CD4-positive, alpha-beta T cell treated with Interleukin-6 at 100 ng/mL for 8 hours (primary cell): ENCODE measurements at places on chromosomes 4 and X.
A peak's percentile ranks its signal among the peaks of the same experiment; 100 is the strongest.

GRCh38 chrX:633985-634958, 3.7 kb downstream of the SHOX start:
- no peak for DNase-seq

- no peak for DNase-seq
These were observed 120.5 kb downstream of the ENPP6 start for GRCh38 chr4:184097241-184097605.

- DNase-seq, result no peak
These were observed 641.1 kb downstream of the MID1IP1 start for GRCh38 chrX:39442332-39442731.

DNA sequence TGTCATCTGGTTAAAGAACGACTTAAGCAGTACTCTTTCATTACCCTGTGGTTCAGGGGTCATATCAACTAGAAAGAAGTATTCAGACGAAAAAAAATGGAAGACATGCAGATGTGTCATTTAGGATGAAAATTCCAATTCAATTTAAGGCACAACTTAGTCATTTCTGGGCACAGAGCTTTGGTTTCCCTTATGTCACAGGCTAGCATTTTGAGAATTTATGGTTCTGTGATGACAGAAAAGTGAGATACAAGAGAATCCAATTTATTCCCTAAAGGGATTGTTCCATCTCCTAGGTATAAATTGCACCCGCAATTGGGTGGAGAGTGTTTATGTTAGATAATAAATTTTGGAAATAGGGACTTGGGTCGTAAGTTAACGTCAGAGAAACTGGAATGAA, 306.6 kb downstream of the STK32B start:
- no peak for DNase-seq

GRCh38 chr4:152454398-152455011, 81.4 kb downstream of the FBXW7 start:
- DNase-seq, result no peak

- DNase-seq, result peak; percentile 5
These were observed 33.2 kb upstream of the SLC9A7 start for GRCh38 chrX:46791927-46792809.

DNA sequence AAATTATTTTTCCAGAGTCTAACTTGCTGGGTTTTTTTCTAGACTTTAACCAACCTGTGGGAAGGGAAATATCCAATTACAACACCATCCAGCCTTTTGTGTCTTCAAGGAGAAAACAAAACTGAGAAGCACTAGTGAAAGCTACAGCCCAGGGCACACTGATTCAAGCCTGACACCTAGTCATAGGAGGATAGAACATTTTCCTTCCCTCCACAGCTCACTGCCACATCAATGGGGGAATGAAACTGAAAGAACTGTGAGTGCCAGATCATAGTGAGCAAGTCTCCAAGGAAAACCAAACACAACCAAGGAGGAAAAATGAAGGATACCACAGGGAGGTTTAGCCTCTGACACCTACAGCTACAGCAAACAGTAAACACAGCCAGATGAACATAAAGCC, 43.3 kb upstream of the MAGEA8 start:
- DNase-seq, result no peak

DNA sequence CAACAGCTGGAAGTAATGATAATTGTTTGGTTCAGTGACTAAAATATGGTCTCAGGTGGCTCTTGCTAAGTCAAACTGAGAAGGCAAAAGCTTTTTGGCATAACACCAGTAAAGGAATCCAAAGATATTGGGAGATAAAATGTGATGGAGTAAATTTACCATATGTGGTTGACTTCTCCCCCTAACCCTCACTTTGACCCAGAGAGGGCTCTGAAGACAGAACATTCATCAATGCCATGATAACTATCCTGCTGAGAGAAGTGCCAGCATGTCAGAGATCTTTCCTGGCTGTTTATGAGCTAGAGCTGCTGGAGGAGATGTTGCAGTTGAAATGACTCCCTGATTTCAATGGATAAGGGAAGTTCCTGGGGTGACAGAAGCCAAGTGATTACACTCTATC, 213.4 kb downstream of the SPCS3 start:
- DNase-seq, result no peak

DNA sequence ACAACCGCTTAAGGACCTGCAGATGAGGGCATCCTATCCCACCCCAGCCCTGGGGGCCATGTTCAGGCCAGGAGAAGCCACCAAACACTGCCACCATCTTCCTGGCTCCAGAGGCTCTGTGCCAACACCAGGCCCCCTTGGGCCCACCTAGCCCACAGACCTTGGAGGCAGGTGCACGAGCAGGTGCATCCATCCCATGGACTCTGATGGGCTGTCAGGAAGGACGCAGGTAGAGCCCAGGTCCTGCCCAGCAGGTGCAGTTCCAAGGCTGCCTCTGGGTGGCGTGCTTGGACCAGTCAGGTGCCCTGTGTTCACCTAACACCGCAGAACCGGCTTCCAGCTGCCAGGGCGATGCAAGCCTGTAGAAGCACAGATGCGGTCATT, 22.8 kb upstream of the PDE6B start:
- no peak for DNase-seq

- no peak for DNase-seq
These were observed 95.1 kb downstream of the TSPAN7 start for GRCh38 chrX:38656350-38656915.

DNA sequence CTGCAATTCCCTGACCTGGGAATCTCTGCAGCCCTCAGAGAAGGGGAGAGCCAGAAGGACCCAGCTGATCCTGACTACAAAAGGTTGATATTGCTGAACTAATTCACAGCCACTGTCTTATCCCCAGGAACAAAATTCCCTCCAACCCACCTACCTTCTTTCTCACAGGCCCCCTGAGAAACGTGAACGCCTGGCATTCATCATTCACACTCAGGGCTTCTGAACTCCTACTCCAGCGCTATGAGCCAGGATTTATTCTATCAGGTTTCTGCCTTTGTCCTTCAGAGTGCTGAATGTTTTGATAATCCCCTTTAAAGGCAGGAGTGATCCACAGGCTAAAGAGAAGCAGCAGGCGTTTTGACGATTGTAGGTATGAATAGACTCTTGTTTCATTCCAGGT, 76.5 kb downstream of the KCNIP4 start:
- no peak for DNase-seq

- DNase-seq, result no peak
These were observed 975.2 kb downstream of the FSTL5 start for GRCh38 chr4:161188578-161188977.

DNA sequence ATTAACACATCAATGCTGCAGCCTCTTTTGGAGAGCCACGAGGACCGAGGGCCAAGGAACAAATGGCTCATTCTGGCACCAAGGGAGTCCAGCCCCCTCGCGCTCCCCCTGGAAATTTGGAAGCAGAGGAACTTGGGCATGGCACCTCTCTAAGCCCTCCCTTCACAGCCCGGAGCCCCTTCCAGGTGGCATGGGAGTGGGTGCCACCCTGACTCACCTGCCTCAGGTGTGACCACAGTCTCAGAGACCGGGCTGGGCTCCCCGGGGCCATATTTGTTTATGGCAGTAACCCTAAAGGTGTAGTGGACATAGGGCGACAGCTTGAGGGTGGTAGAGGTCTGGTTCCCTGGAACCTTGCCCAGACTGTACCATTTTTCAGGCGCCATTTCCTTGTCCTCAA, 18.8 kb downstream of the L1CAM start:
- DNase-seq, result no peak

- no peak for DNase-seq
These were observed at the start of gene GASK1B for GRCh38 chr4:158172261-158173258. TSS of gene GASK1B (minus strand) at chr4:158173025. CDS start at chr4:158171375, 1,650 bp downstream.

DNA sequence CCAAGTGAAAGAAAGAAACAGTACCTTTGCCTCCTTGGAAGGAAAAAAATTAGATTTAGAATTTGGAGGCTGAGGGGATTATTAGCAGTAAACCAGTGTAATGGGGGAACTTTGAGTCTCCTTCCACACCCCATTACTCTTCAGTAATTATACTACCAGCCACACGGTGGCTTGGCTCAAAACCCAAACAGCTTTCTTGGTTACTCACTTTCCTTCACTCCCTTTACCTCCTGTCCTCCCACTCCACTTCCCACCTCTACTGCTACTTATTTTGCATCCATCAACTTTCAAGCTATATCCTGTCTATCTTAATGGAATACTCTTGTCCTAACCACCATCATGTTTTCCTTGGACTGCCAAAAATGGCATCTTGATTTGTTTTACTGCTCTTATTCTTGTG, 310.6 kb upstream of the AADAT start:
- no peak for DNase-seq

GRCh38 chrX:8179656-8180055, 8.6 kb upstream of the VCX2 start:
- DNase-seq, result no peak

- peak; percentile 80 for DNase-seq
These were observed 55.5 kb downstream of the LEF1 start for GRCh38 chr4:108113229-108113628.

GRCh38 chr4:34202154-34202553, 2042.2 kb downstream of the ARAP2 start:
- no peak for DNase-seq

DNA sequence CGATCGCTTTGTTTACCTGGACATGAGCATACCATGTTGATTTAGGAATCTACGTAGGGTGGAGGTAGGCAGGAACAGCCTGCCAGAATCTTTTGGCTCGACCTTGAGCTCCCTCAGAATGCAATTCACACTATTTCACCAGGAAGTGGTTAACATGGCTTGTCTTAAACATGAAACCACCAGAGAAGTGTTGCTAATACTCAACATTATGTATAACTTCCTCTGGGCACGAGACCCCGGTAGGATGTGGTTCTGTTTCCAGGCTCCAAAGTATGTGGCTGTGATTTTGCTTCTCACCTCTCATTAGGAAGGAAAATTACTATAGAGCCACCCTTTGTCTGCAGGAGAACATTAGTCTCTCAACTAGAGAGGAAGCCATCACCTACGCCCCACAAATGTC, 59.0 kb upstream of the VCX3B start:
- DNase-seq, result no peak

DNA sequence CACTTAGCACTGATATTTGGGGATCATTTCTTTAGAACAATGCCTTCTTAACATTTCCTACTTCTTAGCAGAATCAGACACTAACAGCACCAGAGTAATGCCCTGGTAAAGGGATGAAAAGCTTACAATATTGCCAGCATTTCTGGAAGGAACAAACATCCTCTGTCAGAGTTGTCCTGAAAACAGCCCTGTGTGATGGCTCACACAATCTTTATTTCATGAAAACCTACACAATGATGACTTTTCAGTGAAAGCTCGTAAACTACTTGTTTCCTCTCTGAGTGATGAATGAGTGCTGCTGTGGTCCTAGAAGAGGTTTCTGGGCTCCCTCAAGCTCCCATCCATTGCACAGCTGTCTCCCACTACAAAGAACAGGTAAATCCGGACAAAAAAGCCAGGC, 52.8 kb downstream of the GPC4 start:
- DNase-seq, result no peak

- DNase-seq, result no peak
These were observed 548.7 kb upstream of the DIPK2B start for GRCh38 chrX:45749375-45749774.

- no peak for DNase-seq
These were observed 322.2 kb downstream of the GPAT3 start for GRCh38 chr4:83858131-83858530.

- no peak for DNase-seq
These were observed 186.2 kb downstream of the RCHY1 start for GRCh38 chr4:75327804-75328512.

DNA sequence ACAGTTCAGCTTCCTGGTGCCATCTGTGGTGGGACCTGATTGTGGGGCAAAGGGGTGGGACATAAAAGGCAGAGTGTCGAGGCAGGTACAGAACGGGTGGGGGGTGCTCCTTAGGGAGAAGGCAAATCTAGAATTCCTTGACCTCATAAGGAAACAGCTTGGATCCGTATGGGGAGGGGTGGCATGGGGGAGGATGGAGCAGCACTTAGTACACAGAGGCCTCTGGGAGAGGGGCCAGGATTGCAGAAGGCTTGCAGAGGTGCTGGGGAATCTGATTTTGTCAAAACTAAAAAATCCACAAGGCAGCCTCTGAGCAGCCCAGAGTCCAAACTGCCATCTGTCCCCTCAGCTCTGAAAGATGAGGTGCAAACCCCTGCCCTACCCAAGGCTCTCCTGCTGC, 2.3 kb upstream of the EMD start:
- no peak for DNase-seq

DNA sequence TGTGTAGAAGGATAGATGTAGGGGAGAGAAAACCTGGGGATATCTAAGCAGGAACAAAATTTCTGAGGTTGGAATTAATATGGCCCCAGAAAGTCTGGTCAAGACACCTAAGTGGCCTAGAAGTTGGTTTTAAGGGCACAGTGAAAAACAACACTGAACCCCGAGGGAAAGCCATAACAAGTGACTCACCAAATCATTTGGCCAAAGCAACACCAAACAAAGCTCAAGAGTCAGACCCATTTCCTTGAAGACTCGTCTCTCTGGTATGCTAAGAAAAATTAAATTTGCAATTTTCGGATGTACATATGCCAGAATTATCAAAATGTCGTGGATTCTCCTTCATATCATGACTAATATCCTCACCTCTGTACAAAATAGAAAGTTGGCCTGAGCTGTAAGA, 162.9 kb downstream of the SMIM20 start:
- DNase-seq, result no peak

DNA sequence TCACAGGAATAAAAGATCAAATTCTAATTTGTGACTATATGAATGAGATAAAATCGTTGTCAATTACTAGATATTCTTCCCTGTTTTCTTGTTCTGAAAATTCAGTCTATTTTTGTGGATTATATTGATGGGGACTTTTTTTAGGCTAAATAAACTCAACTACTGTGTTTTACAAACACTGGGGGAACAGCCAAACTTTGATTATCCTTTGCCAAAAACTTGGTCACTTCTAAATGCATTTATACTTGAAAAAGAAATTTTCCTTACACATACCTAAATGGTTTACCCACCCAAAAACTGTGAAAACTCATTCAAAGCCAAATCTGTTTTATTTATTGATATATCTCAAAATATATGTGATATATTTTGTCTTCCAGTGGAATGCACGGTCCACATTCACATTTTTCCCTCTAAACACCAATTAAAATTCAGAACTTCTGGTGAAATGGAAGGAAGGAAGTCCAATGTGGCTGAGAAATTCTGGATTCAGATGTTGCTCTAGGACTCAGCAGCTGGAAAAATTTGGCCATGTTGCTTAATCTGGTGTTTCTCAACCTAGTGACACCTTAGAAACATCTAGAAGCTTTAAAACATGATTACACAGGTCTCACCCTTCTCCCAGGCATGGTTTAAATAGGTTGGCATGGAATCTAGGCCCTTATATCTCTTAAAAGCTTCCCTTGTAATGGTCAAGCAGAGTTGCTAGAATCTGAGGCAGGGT, 28.6 kb upstream of the ARHGAP24 start:
- DNase-seq, result no peak

- no peak for DNase-seq
These were observed 105.7 kb upstream of the LIMCH1 start for GRCh38 chr4:41432219-41432618.

DNA sequence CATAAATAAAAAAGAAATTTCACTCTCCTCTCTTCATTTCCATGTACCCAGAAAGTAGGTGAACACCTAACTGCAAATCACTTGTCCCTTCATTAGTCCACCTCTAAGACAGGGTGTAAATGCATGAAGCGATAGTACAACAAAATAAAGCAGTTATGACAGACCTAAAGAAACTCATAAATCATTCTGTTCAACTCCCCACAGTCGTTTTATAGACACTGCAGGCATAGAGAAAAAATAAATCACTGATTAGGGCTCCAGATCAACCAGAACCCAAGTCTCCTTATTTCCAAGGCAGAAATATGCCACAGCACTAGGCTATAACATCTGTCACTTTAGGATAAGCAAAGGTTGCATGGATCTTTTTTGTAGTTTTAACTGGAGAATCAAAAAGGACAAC, 3.0 kb downstream of the RASGEF1B start:
- DNase-seq, result no peak
